ENCODE measurements at places on chromosomes 3 and 15. TPM values are rescaled to one million over a fixed set of nuclear protein-coding genes. Genes with fewer than 3 reads are reported as not detected.

DNA sequence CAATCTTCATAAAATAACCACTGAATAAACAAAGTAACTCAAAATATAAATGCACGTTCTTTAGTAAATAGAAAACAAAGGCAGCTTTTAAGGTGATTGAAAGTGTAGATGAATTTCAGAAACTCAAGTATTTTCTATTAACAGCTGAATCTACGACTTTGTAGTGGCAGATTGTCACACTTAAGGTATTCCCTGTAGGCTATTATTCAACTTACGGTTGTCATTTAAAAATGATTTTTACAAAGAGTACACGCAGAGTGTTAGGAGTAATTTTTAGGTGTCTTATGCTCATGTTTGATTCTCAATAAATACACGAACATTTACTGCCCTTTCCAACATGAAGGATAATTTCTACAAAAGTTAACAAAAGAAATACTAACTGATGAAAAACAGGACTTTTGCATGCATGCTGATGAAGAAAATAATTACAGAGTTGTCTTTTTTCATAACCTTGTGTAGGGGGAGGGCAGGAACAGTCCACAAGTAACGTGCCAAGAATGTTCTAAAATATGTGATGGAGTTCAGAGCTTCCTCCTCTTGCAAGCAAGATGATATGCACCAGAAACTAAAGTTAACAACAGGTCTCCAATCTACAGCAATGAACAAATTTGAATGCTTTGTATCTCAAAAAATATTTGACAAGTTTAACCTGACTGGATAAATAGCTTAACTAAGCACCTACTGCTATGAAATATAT is 16.7 kb downstream of the DCBLD2 start:
- DNase-seq = no peak

Gene P2RY12
- not detected for total RNA-seq

GRCh38 chr15:74317820-74318375 is 49.5 kb downstream of the CYP11A1 start:
- no peak for DNase-seq

DNA sequence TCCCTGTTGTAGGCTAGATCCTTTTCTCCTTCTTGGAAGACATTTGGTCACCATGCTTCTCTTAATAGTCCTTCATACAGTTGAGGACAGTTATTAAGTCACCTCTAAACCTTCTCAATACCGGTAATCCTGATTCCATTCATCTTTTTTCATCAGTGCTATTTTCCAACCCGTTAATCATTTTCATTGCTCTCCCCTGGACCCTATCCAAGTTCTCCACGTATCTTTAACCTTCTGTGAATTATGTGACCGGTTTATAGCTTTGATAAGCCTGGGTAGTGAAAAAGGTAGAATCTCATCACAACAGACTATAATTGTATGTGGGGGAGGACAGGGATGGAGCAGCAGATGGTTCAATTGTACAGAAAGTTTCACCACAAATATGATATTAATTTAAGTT is 168.5 kb downstream of the MECOM start:
- no peak for DNase-seq

- DNase-seq = no peak
These were observed 1.8 kb downstream of the BCL6 start for GRCh38 chr3:187743195-187744141.
